ENCODE measurements at places on chromosomes 6 and 20. TPM values are rescaled to one million over a fixed set of nuclear protein-coding genes. Genes with fewer than 3 reads are reported as not detected.

Gene HBS1L
- total RNA-seq = 50.5 TPM

Gene AAR2
- total RNA-seq = 25.6 TPM

Gene SRXN1
- 63.5 TPM for total RNA-seq

Gene VSTM2L
- 23.7 TPM for total RNA-seq

Gene OPRM1
- 0.42 TPM for total RNA-seq

Gene HLA-DQA1
- total RNA-seq = not detected

Gene SPTLC3
- total RNA-seq = 7.1 TPM

Gene PTGIS
- not detected for total RNA-seq

Gene BMP2
- 2.5 TPM for total RNA-seq

Data from airway epithelial cell (primary cell).